Glomerular endothelial cell (primary cell): ENCODE measurements at places on chromosomes 7 and 10.

GRCh38 chr10:98463976-98464754, 17.4 kb upstream of the HPS1 start:
- DNase-seq, result no peak

GRCh38 chr10:70705121-70705861, 33.0 kb downstream of the ADAMTS14 start:
- no peak for DNase-seq

GRCh38 chr7:1124164-1124563, 35.8 kb downstream of the ZFAND2A start:
- DNase-seq, result no peak

- no peak for DNase-seq
These were observed 25.3 kb downstream of the PRSS2 start for GRCh38 chr7:142796001-142796500.

DNA sequence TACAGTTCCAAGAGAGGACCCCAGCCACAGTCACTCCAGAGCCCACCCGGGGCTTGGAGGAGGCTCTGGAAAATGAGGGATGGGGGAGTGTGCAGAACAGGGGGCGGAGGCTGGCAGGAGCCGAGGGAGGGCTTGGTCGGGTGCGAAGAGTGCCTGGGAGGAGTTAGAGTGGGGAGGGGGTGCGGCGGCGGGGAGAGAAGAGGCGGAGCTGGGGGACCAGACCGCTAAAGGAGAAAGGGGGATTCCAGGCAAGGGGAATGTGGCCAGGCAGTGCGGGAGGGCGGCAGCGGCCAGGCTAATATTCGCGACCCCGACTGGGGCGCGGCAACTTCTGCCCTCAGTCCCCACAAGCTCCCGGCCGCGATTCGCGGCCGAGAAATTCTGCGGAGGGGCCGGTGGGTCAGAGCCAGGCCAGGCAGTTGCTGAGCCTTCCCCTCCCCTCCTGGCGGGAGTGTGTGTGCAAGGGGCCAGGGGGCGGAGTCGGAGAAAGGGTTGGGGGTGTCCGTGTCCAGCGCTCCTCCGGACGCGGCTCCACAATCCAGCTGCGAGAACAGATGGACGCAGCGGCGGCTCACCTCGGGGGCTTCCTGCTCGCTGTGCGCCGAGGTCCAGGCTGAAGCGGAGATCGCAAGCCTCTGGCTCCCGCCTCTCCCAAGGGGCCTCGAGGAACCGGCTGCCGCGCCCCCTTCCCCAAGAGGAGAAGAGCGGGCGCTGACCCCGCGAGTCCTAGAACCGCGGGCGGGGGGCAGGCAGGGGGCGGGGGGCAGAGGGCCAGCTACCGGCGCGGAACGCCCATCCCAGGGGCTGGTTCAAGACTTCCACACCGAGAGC, 612 bp upstream of the SLC18A3 start:
- no peak for DNase-seq

- DNase-seq, result no peak
These were observed 35.5 kb downstream of the LYZL1 start for GRCh38 chr10:29324220-29324841.

GRCh38 chr10:112649006-112649821, 202.2 kb downstream of the VTI1A start:
- DNase-seq, result no peak

DNA sequence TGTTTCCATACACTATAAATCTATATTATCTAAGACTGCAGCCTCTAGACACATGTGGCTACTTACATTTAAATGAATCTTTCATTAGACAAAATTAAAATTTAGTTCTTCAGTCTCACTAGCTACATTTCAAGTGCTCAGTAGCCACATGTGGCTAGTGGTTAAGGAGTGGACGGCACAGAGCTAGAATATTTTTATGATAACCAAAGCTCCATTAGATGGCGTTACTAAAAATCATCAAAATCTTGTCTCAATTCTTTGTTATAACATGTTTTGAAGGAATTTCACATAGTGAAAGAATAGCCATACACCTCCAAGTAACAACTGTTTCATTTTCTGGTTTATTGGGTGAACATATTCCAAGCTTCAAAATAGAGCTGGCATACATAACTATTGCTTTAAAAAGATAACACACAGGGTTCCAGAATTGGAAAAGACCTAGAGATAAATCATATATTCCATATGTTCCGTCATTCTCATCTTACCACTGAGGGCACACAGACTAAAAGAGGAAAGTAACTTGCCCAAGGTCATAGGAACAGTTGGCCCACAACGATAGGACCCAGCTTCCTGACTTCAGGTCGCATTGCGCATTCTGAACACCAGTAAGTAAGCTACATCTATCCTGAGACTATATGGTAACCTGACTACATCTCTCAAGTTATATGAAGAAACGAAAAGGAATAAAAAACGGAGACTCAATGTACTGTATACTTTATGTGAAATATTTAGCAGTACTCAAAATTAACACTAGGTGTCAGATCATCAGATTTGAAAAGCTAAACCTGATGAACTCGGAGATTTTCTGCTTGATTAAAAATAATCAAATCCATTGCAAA, 66.6 kb downstream of the CAV1 start:
- DNase-seq, result no peak

DNA sequence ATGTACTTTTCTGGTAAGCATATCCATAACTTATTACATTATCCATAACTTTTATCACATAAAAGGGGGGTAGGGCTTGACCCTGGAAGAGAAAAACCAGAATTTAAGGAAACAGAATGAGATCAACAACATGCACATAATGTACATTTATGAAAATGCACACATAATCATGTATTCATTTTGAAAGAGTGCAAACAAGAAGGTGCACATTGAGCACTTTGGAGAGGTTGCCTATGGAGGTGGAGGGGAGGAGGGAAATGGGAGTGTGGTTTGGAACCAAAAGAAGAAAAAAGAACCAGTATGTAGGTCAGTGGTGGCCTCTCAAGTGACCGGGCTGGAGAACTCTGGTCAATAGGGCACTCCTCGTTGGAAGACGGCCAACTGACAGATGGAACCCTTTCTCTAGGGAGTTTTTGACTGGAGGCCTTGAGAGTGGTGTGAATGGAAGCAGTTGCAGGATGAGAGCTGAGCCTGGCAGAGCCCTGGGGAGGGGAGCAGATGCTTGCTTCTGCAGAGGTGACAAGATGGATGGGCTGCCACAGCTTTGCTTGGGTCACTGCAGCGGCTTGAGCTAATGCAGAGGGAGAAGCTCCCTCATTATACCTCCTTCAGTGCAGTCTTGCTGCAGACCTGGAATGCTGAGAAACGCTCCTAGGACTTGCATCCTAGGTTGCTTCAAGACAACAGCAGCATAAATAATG, 192.7 kb downstream of the SEC23IP start:
- DNase-seq, result no peak

- no peak for DNase-seq
These were observed 64.0 kb downstream of the MAD1L1 start for GRCh38 chr7:2168615-2169311.

- no peak for DNase-seq
These were observed 94.3 kb upstream of the AFAP1L2 start for GRCh38 chr10:114498413-114499111.
